ENCODE measurements at places on chromosomes 11 and 22. TPM values are rescaled to one million over a fixed set of nuclear protein-coding genes. Genes with fewer than 3 reads are reported as not detected.

- no peak for ATAC-seq
Observed at GRCh38 chr11:102840018-102840417, 3.4 kb downstream of the MMP3 start.

GRCh38 chr22:41808400-41808799 lies 7.9 kb downstream of the CCDC134 start:
- ATAC-seq, result no peak

GRCh38 chr11:72753341-72754148 lies 1.3 kb upstream of the ARAP1 start:
- no peak for ATAC-seq

The TRIM49D2 gene
- not detected for total RNA-seq

The TNNI2 gene
- total RNA-seq, result not detected

All from gastroesophageal sphincter (tissue), 4 donors.